ENCODE measurements at places on chromosomes 1 and 21.

DNA sequence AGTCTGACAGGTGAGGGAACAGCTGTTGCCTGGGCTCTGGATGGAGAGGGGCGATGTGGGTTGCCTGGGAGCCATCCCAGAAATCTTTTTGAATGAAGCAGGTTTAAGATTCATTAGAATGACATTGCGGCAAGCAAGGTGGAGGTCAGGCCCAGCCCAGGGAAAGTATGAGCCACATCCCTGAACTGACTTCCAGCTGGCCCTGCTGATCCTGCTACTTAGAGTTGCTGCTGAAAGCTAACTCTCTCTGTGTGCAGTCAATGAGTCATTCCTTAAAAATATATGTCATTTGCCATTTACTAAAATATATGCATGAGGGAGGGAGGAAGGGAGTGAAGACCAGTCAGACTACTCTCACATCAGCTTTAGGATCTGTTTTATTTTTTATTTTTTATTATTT is 54.3 kb upstream of the RAB3GAP2 start:
- no peak for DNase-seq

DNA sequence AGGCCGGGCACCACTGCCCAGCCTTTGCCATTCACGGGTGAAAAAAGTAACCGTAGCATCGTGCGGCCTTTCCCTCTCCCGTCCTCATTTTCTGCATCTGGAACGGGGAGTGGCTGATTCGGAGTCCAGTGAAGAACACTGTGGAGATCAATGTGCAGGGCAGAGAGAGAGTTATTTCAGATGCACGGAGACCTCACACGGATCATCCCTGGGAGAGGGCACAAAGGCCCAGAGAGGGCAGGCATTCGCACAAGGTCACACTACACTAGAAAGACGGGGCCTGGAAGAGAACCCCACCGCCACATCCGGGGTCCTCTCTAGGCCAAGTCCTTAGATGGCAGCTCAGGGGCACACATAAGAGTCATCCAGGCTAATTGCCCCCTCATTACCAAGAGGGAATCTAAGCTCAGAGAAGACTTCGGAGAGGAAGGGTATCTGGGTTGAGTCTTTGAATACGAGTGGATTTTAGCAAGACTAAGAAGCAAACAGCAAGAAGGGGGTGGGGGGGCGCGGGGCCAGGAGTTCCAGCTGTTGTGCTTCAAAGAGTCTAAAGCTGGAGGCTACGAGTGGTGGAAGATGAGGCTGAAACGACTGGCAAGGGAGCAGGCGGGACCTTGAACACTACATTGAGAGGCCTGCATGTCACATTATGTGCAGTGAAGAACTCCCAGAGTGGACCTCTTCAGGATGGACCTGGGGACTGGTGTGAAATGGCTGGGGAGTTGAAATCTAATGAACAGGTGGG is 857 bp downstream of the GPX7 start:
- DNase-seq: no peak

DNA sequence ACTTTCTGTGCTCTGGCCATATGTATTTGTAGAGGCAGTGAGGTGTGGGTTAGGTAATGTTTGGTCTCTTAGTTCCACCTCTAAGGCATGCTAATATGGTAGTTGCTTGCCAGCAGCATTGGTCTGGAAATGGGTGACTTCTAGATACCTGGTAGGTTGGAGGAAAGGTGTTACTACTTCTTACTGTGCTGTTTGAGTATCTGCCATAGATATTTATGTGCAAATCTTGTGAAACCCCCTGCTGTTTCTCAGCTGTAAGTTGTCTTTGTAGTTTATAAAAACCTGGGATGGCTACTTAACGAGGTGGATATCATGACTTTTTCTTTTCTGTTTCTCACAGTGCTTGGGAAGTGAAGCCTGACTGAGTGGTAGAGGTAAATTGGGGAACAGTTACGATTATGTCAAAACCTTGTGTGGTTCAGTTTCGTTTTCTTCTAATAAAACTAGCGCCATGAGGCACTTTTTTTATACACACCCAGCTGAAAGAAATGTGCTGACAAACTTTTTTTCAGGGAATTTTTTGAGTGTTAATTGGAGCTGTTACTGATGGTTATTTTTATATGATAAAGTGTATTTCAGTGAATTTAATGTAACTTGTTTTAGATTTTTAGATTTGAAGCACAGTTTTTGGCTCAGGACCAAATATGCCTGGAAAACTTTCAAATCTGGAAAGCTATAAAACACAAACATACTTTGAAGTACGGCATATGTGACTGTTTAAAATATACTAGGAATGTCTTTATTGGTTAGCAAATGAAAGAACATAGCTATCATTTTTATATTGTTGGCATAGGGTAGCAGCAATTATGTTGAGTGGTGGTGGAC is 42.1 kb downstream of the CAMSAP2 start:
- DNase-seq: no peak

DNA sequence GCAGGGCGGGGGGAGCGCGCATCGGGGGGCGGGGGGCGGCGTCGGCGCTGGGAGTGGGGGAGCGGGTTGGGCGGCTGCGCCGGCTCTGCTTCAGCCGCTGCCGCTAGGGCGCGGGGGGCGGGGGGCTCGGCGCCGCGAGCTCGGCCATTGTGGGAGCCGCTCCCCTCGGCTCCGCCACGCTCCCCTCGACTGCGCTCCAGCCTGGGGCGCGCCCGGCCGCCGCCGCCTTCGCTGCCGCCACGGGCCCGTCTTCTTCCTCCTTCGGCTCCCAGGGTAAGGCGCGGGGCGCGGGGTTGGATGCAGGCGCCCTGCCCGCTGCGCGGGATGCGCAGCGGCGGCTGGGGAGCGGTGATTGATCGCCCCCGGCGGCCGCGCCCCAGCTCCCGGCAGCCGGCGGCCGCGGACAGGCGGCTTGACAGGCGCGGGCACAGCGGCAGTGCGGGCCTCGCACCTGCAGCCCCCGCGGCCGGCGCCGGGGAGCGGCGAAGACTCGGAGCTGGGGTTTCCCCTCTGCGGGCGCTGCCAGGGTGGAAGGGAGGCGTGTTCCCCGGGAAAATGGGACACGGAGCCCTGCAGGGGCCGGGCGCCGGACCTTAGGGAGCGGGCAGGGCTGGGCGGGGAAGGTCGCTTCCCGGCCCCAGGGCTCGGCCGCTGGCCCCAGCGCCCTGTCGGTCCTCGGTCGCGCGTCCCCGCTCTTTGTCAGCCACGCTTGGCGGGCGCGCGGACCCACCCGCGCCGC is 55.3 kb downstream of the NDUFS5 start:
- DNase-seq: peak; percentile 36

GRCh38 chr1:168567007-168567406 is 9.4 kb upstream of the XCL1 start:
- DNase-seq: no peak

GRCh38 chr1:75237316-75237715 is 103.1 kb downstream of the LHX8 start:
- DNase-seq: no peak

DNA sequence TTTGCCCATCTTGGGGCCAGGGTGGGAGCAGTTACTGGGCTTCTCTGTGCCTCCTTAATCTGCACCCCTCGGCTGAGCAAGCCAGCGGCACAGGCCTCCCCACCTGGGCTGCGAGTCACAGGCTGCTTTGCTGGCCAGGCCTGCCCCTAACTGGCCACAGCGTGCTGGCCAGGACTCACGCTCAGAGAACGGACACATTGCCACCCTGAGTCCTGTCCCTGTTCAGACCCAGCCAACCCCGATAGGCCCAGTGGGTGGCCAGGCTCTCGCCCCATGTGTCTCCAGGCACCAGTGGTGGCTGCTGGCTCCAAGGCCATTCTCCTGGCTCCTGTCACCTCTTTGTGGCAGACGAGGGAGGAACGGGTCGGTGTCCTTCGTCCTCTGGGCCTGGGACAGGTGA is 61.3 kb downstream of the MORN1 start:
- no peak for DNase-seq

- no peak for DNase-seq
Measured at GRCh38 chr1:67250051-67250653, 57.5 kb upstream of the IL12RB2 start.

GRCh38 chr1:66747501-66747900 is 4.8 kb upstream of the DYNLT5 start:
- no peak for DNase-seq

GRCh38 chr1:98761219-98761865 is 99.8 kb downstream of the SNX7 start:
- peak; percentile 3 for DNase-seq

All from COR-L47 (cell line).